ENCODE measurements at places on chromosomes 4 and X.

GRCh38 chrX:96407501-96407900 lies 277.1 kb upstream of the DIAPH2 start:
- DNase-seq = no peak

DNA sequence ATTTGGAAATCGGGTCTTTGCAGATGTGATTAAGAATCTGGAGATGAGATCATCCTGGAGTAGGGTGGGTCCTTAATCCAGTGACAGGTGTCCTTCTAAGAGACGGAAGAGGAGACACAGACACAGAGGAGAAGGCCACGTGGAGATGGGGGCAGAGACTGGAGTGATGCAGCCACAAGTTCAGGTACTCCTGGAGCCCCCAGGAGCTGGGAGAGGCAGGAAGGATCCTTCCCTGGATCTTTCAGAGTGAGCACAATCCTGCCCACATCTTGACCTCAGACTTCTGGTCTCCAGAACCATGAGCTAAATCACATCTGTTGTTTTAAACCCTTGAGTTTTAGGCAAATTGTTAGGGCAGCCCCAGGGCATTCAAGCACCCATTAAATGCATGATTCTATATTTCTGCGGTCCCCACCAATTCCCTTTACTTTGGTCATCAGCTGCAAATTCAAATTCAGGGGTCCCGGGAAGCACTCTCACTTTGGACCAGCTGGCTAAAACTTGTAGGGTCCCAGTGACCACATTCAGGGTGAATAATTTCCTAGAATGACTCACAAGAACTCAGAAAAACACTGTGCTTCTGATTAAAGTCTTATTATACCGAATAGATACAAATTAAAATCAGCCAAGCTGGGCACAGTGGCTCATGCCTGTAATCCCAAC lies 12.8 kb upstream of the AKAP17A start:
- no peak for DNase-seq

DNA sequence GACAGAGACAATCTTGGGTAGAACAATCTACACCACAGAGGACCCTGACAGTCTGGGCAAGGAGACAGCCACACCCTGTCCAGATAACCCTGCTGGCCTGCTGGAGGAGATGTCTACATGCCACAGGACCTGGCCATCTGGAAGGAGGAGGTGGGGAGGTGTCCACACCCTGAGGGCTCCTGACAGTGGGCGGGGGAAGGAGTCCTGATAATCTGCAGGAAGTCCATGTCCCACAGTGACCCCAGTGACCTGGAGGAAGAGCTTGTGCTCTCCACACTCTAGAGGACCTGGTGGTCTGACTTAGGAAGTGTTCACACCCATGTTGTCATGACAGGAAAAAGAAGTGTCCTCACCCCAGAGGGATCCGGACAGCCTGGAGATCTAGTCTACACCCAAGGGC lies 5.5 kb downstream of the SUV39H1 start:
- DNase-seq = no peak

DNA sequence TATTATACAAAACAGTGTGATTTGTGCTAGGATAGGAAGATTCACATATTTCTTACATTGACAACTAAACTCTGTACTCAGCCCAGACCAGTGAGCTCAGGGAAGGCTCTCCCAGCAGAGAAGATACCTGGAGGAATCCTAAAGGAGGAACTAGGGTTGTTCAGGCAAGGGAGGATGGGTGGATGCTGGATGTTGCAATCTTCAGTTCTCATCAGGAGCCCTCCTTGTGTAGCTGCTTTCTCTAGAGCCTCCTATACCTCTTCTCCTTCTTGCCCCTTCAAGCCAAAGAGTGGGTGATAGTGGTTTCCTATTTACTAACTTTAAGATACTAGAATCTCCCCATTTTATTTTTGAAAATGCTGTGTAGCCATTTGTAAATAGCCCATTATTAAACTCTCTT lies 117.3 kb downstream of the NKX6-1 start:
- no peak for DNase-seq

DNA sequence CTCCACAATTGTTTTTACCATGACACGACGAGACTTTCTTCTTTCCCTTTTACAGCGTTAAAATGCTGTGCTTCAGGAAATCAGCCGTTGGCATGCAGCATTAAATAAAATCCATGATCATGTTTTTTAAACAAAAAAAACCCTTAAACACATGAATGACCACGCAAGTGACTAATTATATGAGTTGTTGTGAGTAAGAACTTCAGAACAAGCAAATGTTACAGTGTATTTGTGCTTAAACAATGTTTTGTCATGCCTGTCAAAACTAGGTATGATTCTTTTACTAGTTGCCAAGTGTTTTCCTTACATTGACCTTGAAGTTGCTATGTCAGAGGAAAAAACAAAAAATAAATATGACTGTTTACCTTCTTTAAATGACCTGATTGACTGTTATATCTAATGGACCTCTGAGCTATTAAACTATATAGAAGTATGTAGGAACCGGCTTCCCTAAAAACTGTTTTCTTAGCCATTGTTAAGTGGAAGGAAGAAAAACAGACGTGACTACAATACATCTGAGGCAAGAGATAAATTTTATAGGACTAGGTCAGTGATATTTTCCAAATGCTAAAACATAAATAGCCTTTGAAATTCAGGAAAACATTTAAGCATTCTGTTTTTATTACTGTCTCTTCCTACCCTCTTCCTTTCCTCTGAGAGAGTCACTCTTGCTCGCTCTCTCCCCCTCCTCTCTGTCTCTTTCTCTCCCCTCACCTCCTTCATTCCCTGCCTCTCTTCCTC lies 197.1 kb downstream of the PALLD start:
- DNase-seq = no peak

DNA sequence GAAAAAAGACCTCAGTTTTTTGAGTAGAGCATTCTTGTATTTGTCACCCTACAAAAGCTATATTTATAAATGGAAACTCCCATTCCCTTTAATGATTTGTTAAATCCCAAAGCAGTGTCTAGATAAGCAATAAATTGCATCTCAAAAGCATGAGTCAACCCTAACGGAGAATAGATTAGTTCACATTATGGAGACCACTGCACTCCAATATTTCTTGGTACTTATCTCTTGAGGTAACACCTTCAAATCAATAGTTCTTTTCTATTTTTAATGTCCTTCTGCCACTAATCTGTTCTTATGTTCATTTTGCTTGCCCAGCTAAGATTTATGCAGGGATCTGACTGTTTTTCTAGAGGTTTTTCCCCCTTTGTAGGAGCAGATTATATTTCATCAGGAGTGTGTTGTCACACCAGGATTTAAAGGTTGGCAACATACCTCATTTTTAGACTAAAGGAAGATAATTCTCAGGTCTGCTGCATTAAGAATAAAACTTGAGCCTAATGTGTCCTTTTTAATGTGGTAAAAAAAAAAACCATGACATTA lies 91.4 kb upstream of the ADGRG2 start:
- DNase-seq = no peak

- DNase-seq = no peak
Measured at GRCh38 chr4:42371305-42372252, 25.7 kb upstream of the SHISA3 start.

DNA sequence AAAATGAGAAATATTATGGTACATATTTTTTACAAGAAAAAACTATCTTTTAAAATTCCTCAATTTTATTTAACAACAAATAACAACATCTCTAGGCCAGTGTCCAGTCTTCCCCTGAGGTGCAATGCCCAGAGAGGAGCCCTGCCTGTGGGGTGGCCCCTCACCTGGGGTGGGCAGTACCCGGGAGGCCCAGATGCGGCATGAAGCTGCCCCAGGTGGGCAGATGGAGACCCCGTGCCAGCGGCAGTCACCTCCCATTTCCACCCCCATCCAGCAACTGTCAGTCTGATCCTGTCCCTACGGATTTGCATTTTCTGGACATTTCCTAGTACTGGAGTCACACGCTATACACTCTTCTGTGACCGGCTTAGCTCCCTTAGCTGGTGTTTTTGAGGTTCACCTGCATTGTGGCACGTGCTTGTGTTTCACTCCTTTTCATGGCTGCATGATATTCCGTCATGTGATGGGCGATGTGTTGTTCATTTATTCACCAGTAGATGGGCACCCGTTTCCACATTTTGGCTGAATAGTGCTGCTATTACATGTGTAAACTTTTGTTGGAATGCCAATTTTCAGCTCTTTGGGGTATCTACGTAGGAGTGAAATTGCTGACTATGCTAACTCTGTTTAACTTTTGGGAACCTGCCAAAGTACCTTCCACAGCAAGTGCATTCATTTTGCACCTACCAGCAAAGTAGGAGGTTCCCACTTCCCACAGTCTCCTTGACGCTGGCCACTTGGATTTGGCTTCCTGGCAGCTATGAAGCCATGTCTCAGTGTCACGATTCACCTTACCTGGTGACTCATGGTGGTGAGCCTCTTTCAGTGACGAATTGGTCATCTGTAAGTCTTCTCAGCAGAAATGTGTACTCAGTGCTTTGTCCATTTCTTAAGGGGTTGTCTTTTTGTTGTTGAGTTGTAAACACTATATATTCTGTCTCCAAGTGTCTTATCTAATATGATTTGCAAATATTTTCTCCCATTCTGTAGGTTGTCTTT lies 11.7 kb upstream of the MAEA start:
- no peak for DNase-seq
